ENCODE measurements at places on chromosomes 3 and 15. TPM values are rescaled to one million over a fixed set of nuclear protein-coding genes. Genes with fewer than 3 reads are reported as not detected.

CHL1 gene
- total RNA-seq, result 0.05 TPM

ATP10A gene
- 0.42 TPM for total RNA-seq

CHRFAM7A gene
- total RNA-seq, result 1.1 TPM

CEP70 gene
- total RNA-seq, result 10.6 TPM

GHSR gene
- not detected for total RNA-seq

MLF1 gene
- 9.7 TPM for total RNA-seq

ARL13B gene
- 3.5 TPM for total RNA-seq

CHRM5 gene
- not detected for total RNA-seq

ABCF3 gene
- 37.8 TPM for total RNA-seq

MITF gene
- 5.3 TPM for total RNA-seq

PCOLCE2 gene
- total RNA-seq, result 0.56 TPM

ZNF280D gene
- 6.6 TPM for total RNA-seq

IL20RB gene
- 56.7 TPM for total RNA-seq

SLC7A14 gene
- total RNA-seq, result not detected

CATSPER2 gene
- 2.6 TPM for total RNA-seq

SENP8 gene
- 3.5 TPM for total RNA-seq

LIPC gene
- not detected for total RNA-seq

GNAT1 gene
- 0.35 TPM for total RNA-seq

GOLGA6L9 gene
- 2.5 TPM for total RNA-seq

GPR149 gene
- not detected for total RNA-seq

MASP1 gene
- total RNA-seq, result not detected

NUSAP1 gene
- 56.6 TPM for total RNA-seq

FAM107A gene
- total RNA-seq, result not detected

CAV3 gene
- not detected for total RNA-seq

NOX5 gene
- total RNA-seq, result not detected

LRRC31 gene
- not detected for total RNA-seq

TICRR gene
- 6.3 TPM for total RNA-seq

INKA1 gene
- 21.7 TPM for total RNA-seq

CSTA gene
- 1,557 TPM for total RNA-seq

ITIH1 gene
- total RNA-seq, result not detected

SLC28A2 gene
- not detected for total RNA-seq

SOX2 gene
- 24.8 TPM for total RNA-seq

All from airway epithelial cell (primary cell).